ENCODE measurements at places on chromosomes 2 and 18. TPM values are rescaled to one million over a fixed set of nuclear protein-coding genes. Genes with fewer than 3 reads are reported as not detected.

ANKRD30BL gene
- total RNA-seq: not detected

PHLPP1 gene
- 19.8 TPM for total RNA-seq

CAPG gene
- 61.9 TPM for total RNA-seq

CFAP65 gene
- total RNA-seq: not detected

KLF7 gene
- total RNA-seq: 34.9 TPM

PTH2R gene
- not detected for total RNA-seq

KCNK3 gene
- total RNA-seq: 0.83 TPM

CAVIN2 gene
- 7.9 TPM for total RNA-seq

GRCh38 chr2:213248637-213249036 is 35.6 kb upstream of the SPAG16 start:
- H3K4me1 ChIP-seq: no peaks in the 10 kb centered on the region
- no peak overlapping the region for H3K27ac ChIP-seq

- no peaks in the 10 kb centered on the region for H3K4me1 ChIP-seq
- H3K27ac ChIP-seq: no peak overlapping the region
- H3K27me3 ChIP-seq: no peaks in the 10 kb centered on the region
- DNase-seq: no peak
- H3K4me3 ChIP-seq: no peak overlapping the region
- H3K36me3 ChIP-seq: no peaks in the 10 kb centered on the region
Observed at GRCh38 chr2:112020561-112020960, 34.5 kb upstream of the TMEM87B start.

- H3K27me3 ChIP-seq: no peaks in the 10 kb centered on the region
- H3K4me3 ChIP-seq: no peak overlapping the region
- H3K36me3 ChIP-seq: no peaks in the 10 kb centered on the region
- no peak for DNase-seq
Observed at GRCh38 chr2:38277245-38278116, 99.6 kb downstream of the ATL2 start.

DNA sequence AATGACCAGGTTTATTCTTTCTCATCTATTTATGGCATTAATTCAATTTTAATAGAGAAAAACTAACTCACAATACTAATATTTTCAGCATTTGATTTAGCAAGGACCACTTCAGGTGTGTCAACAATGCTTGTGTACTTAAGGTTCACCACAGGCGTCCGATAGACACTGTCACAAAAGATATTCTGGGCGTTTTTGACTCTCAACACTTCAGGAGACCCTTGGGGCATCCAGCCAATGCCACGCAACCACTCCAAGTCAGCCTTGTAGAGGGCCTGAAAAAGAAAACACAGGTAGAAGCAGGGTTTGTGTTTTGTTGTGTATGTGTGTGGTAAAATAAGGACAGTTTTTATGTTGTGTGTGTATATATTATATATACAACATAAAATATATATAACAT is 158.2 kb downstream of the NEB start:
- no peaks in the 10 kb centered on the region for H3K4me1 ChIP-seq
- no peak overlapping the region for H3K4me3 ChIP-seq
- H3K36me3 ChIP-seq: no peaks in the 10 kb centered on the region
- no peaks in the 10 kb centered on the region for H3K27me3 ChIP-seq
- H3K27ac ChIP-seq: no peak overlapping the region

DNA sequence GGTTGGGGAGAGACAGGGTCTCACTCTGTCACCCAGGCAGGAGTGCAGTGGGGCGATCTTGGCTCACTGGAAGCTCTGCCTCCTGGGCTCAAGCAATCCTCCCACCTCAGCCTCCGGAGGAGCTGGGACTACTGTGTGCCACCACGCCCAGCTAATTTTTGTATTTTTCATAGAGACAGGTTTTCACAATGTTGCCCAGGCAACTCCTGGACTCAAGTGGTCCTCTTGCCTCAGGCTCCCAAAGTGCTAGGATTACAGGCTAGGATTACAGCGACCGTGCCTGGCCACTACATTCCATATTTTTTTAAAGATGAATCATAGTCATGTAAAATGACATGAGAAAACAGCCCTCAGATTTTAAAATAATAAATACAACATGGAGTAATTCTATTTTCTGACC is 32.3 kb downstream of the CWC22 start:
- H3K36me3 ChIP-seq: no peaks in the 10 kb centered on the region
- H3K27ac ChIP-seq: no peak overlapping the region
- H3K4me1 ChIP-seq: no peaks in the 10 kb centered on the region

- no peaks in the 10 kb centered on the region for H3K4me1 ChIP-seq
- no peaks in the 10 kb centered on the region for H3K27me3 ChIP-seq
- no peaks in the 10 kb centered on the region for H3K36me3 ChIP-seq
Observed at GRCh38 chr2:205034034-205034433, 488.8 kb downstream of the PARD3B start.

GRCh38 chr2:103430191-103430590 is 668.4 kb downstream of the TMEM182 start:
- no peaks in the 10 kb centered on the region for H3K36me3 ChIP-seq
- no peak overlapping the region for H3K4me3 ChIP-seq
- H3K4me1 ChIP-seq: no peaks in the 10 kb centered on the region
- no peak overlapping the region for H3K27ac ChIP-seq
- no peaks in the 10 kb centered on the region for H3K27me3 ChIP-seq
- DNase-seq: no peak

All from Peyer's patch (tissue), 4 donors.